Trophoblast cell (in vitro differentiated cells and primary cell): ENCODE measurements at places on chromosomes 3 and 15.

DNA sequence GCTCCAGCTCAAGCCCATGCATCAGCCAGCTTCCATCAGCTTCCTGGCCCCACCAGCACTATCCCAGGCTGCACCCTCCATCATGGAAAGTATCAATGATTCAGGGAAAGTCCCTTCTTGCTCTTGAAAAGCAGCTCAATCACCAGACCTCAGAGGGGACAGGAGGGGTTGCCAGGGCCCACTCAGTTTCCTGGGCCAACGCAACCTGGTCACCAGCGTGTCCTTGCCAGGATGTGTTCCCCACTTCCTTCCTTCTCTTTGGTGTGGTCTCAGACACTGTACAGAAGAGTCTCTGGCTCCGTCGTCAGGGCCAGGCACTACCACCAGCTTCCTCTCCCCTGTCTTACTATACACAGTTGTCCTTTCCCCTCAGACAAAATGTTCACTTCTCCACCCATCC, 3.0 kb downstream of the HDC start:
- no peak for DNase-seq

DNA sequence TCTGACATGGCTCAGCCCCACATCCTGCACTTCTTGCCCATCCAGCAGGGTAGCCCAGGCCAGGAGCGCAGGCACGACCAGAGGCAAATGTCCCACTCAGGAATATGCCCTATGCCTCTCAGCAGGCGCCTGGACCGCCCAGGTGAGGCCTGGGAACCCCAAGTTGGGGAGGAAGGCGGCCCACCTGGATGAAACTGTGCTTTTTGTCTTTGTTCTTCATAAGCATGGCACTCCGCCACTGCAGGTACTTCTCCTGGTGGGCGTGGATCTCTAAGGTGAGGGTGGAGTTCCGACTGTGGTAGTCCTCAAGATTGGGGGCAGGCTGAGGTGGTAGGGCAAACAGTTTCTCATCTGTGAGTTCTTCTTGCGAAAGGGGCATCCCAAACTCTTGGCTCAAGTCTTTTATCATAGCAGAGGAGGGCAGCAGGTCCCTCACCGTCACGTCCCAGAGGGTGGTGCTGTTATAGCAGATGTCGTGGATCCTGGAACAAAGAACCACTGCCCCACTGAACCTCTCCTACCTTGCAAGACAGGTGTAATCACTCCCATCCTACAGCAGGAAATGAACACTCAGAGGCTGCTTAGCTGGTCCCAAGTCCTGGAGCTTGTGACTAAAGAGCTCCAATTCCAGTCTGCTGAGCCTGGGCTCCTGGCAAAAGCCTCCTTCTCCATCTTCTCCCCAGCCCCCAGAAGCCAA, 53.2 kb downstream of the ACAD9 start:
- no peak for DNase-seq

DNA sequence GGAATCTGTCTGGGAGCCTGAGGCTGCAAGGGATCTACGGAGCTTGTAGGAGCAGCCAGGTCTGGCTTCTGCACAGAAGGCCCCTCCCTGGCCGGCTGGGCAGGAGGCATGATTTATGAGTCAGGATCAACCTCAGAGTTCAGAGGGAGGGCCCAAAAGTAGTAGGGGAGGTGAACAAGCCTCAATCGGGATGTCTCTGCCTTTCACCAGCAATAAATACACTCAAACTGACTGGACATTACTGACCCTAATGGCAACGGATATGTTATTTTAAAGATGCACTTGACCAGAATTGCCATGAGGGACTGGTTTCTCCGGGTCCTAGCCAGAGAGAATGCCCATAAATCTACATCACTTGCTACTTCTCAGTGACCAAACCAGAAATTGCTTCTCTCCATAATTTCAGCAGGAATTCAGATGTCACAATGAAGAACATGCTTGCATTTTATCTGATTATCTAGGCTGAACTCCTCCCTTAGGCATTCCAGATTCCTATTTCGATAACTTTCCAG, 109.6 kb upstream of the LMOD3 start:
- DNase-seq, result peak; percentile 95

DNA sequence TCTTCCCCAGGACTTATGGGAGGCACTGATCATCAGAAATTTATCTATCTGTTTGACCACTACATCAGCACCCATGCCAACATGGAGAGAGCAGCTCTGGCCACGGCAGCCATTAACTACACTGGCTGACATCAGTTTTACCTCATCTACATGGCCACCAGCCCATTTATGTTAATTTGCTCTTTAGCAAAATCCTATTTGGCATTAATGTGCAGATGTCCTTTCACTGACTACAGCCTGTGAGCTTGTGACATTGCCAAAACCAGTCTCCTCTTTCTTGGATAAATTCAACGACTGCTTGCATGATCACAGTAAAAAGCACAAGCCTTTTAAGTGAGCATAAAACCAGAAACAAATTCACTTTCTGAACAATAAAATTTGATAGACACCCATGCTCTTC, 47.5 kb downstream of the NR1I2 start:
- no peak for DNase-seq

DNA sequence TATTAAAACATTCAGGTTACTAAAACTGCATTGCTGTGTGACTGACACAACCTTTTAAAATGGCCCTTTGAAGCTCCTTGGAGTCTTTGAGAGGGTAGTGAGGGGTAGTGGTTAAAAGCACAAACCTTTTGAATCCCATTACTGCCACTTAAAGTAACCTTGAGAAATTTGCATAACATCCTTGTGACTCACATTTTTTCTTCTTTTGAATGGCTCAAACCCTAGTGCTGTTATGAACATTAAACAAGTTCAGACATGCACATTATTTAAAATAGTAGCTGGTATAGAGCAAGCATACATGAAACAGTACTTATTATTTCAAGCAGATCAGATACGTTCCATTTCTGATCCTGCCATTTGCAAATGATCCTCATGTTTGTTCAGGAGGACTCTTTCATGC, 3.7 kb upstream of the CLDN1 start:
- no peak for DNase-seq

- no peak for DNase-seq
Observed at GRCh38 chr15:88630141-88630721, 8.6 kb upstream of the ISG20 start.

DNA sequence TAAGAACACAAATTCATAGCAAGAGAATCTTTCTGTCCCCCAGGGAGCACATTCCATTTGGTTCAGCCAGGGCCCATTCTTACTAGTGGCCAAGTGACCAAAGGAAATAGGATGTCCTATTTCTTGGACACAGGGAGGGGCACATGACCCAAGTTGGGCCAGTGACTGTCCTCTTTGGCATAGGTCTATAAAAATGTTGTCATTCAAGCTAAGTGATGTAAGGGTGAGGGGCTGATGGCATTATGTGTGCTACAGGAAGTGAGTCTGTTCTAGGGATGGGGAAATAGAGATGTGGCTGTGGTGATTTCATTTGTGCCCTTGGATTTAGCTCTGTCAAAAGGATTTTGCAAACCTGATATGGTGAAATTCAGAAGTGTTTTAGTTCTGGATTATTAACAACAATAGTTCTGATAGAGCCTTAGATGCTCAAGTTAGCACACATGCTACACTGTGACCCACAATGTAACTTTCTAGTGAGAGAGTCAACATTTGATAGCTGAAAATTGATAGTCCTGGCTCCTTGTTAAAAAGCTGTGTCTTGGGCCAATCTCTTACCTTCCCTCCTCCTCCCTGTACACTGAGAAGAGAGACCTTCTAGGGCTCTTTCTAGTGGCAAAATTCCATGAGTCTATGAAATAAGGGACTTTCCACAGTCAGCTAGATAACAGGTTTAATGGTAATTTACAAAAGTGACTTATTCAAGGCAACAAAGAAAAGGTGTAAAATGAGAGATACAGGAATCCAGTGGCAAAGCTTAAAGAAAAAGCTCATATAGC, 117.2 kb downstream of the THRB start:
- peak; percentile 57 for DNase-seq

DNA sequence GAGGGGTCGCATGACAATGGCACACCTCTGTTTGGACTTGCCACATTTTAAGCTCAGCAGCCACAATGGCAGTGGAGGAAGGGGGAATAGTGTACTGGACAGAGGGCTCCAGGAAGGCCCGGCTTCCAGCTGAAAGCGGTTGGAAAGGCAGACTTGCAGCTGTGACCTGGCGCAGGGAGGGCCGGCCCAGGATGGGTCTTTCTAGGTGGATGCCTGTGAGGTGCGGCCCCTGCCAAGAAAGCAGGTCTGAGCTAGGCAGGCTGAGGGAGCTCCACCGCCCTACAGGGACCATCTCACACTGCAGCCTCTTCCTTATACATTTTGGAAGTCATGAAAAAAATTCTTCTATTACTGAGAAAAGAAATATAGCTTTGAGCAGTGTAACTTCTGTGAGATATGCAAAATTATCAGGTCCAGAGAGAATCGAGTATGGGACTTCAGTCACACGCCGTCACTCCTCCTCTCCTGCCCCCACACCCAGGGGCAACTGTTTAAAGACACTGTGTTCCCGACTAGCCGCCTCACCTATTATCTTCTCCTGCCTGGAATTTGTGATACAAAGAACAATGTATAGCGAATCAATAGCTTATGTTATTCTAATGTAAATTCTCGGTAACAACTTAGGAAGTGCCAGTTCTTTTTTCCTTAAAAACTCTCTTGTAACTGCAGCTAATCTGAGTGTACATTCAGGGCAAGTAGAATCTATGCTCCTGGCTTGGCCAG, 331.0 kb downstream of the OCA2 start:
- DNase-seq, result no peak

- DNase-seq, result peak; percentile 87
Observed at GRCh38 chr3:132253262-132253878, 63.8 kb upstream of the ACP3 start.

- peak; percentile 57 for DNase-seq
Observed at GRCh38 chr15:85407421-85408269, 27.2 kb downstream of the AKAP13 start.

DNA sequence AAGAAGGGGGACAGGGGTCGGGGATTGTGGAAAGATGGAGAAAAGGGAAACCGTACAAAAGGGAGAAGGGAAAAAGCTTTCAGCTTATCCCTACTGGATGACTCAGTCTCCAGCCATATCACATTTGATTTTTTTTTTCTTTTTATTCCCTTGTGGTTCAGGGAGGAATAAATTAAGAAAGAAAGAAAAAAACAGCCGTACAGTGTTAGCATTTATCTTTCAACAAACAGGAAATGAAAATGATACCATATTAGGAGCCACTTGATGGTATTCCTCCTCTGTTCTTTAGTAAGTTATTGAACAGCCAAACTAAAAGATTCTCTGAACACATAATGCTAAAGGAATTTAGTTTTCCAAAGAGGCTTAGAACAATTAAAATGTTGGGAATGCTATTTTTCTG, 594.4 kb downstream of the FOXP1 start:
- no peak for DNase-seq
